Frontal cortex (tissue), 4 donors: ENCODE measurements at places on chromosomes 6 and 20. TPM values are rescaled to one million over a fixed set of nuclear protein-coding genes. Genes with fewer than 3 reads are reported as not detected.

Gene BCAS1
- 2.4 TPM for total RNA-seq

Gene ELOVL2
- 55.4 TPM for total RNA-seq

- peak; percentile 63 for DNase-seq
Observed at GRCh38 chr6:160520043-160520904, 143.8 kb downstream of the LPA start.

- DNase-seq, result no peak
Observed at GRCh38 chr6:133957227-133957626, 4.2 kb downstream of the TBPL1 start.

GRCh38 chr20:61979701-61980635 is 85.7 kb downstream of the TAF4 start:
- no peak for DNase-seq

DNA sequence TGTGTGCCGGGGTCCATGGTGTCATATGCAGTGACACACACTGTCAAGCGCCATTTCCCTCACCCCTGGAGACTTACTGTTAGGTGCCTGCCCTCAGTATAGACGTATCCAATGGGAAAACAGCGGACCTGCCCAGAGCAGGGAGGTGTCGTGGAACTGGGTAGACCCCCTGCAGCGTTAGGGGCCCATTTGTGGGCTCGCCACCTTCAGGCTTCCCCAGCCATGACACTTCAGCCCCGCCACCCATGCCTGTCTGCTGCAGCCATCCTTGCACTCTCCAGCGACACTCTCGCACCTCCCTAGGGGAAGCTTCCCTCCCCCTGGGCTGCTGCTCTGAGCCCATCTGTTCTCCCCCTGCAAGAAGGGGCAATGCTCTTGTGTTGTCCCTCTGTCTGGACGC is 43.2 kb downstream of the STK35 start:
- DNase-seq, result no peak

DNA sequence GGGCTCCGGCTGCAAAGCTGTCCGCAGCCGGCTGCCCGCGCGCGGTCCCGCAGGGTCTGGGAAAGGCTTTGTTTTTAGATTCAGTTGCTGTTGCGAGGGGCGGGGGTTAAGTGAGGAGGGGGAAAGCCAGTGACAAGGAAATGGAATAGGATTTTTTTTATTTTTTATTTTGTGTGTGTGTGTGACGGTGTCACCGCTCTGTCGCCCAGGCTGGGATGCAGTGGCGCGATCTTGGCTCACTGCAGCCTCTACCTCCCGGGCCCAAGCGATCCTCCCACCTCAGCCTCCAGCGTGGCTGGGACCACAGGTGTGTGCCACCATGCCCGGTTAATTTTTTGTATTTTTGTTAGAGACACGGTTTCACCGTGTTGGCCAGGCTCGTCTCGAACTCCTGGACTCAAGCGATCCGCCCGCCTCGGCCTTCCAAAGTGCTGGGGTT is 615 bp upstream of the UBE2J1 start:
- DNase-seq, result no peak
